ENCODE measurements at places on chromosomes 12 and 14.
A peak's percentile ranks its signal among the peaks of the same experiment; 100 is the strongest.

DNA sequence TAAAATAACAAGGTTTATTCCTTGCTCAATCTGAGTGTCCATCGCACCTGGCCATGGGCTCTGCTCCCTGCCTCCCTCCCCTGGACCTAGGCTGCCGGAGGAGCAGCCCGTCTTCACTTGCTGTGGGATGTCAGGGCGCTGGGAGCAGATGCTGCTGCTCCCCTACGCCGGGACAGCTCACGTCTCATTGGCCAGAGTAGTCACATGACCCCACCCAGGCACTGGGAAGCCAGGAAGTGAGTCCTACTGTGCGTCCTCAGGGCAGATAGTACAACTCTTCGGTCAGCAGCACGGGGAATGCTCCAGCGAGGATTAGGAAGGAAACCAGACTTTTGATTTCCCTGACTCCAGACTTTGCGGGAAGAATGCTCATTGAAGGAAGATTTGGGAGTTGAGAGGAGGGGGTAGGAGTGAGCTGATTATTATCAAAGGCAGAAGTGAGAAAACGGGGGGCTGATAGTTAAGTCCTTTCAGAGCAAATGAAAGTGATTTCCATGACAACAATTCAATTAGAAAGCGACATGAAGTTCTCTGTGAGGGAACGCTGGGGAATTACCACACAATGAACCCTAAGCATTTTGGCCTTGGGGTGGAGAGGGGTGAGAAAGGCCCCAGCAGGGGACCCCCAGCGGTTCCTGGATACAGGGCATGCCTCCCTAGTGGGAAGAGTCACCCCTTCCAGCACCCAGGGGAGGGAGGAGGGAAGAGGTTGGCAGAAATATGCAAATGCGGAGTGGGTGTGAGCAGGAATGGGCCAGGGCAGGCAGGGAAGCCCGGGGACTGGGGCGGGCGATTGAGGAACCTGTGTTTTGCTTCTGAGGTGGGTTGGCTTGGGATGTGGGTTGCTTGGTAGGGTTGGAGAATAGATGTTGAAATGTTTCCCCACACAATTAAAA lies 215.5 kb downstream of the AACS start:
- DNase-seq = no peak

DNA sequence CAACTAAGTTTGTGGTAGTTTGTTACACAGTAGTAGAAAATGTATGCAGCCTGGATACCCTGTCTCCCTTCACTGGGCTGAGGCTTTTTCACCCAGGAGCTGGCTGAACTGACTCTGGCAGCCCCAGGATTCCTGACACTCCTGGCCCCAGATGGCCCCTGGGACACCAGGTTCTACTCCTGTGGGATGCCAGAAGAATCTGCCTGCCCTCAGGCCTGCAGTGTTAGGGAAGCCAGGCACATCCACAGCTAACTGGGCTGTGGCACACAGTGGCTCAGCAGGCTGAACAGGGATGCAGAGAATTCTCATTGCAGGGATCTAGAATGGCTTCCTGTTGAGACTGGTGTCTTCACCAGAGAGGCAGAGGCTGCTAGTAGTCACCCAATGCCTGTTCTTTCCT lies 8.5 kb downstream of the IFI27 start:
- DNase-seq = no peak

DNA sequence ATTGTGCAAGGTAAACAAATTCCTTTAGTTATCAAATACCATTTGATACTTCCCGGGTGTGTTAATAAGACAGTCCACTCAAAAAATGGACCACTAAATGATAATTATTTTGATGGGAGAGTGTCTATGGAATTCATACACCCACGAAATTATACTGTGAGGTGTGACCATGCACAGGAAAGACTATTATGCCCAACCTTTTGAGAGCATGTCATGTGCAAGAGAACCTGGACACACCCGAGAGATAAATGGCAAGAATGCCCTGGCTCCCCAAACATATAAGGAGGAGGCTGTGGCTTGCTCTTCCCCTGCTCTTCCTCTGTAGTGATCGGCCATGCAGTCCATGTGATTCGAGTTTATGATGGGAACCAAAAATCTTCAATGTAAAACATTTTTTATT lies 119.5 kb upstream of the BCL2L14 start:
- DNase-seq = no peak

DNA sequence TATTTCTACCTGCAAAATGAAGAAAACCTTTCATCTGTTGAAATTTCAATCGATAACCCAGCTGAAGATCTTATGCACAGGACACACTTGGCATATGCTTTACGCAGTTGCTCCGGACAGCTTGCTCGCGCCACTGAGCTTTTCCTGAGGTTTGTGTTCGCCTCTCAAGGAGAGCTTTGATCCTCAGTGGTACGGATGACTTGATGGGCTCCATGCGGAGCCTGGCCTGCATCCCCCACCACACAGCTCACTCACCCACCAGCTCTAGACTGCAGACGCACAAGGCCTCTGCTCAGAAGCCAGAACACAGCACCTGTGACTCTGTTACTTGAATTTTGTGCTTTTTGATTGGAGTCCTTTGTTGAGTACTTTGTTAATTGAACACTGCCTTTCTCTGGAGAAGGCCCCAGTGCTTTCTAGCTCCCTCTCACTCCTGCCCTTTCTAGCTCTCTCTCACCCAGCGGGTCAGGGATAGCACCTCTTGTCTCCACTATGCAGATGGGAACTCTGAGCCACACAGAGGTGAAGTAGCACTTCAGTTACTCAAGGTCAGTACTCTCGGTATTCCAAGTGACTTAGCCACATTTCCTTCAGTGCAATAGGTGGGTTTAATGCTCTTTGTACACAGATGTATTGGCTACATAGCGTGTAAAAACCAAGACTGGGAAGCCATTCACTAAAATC lies 52.1 kb downstream of the TBC1D30 start:
- DNase-seq = no peak

- no peak for DNase-seq
These were observed 47.8 kb downstream of the HECTD1 start for GRCh38 chr14:31159682-31160296.

DNA sequence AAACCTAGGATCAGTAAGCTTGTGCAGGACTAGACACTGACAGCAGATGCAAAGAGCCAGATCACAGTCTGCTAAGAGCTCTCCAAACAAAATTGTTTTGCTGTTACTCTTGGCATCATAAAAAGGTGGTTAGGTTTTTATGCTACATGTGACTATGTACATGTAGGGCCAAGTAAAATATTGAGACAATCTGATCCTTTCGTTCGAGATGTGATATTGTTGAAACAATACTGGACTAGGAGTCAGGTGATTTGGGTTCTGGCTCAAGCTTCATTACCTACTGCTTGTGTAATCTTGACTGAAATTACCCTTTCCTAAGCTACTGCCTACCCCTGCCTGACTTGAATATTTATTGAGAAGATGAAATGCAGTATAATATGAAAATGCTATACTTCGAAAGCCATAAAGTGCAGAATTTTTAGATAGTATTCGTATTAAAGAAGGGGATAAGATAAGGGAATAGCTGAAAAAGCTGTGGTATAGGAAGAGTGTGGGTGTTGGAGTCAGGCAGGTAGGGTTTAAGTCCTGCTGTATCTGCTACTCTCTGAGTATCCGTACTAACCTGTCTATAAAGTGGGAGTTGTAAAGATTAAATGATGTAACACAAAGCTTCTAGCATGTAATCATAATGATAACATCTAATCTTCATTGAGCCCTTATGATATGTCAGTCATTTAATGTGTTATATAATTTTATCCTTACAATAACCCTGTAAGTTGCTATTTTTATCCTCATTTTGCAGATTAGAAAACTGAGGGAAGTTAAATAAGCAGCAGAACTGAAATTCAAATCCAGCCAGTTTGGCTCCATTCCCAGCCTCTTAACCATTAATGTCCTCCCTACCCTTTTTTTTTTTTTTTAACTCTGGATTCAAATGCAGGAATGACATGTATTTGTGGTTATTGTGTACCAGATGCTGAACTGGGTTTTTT lies 38.6 kb upstream of the ATF1 start:
- DNase-seq = no peak

- DNase-seq = no peak
These were observed 34.5 kb upstream of the GPR132 start for GRCh38 chr14:105099778-105100177.

GRCh38 chr14:98886982-98887381 lies 385.0 kb downstream of the BCL11B start:
- DNase-seq = no peak

- DNase-seq = peak; percentile 76
These were observed 3.6 kb downstream of the SMIM41 start for GRCh38 chr12:52082988-52083637.

- DNase-seq = no peak
These were observed 21.8 kb upstream of the PIK3C2G start for GRCh38 chr12:18239526-18239925.

- DNase-seq = no peak
These were observed 75.9 kb downstream of the TMEM132D start for GRCh38 chr12:129827866-129828384.

DNA sequence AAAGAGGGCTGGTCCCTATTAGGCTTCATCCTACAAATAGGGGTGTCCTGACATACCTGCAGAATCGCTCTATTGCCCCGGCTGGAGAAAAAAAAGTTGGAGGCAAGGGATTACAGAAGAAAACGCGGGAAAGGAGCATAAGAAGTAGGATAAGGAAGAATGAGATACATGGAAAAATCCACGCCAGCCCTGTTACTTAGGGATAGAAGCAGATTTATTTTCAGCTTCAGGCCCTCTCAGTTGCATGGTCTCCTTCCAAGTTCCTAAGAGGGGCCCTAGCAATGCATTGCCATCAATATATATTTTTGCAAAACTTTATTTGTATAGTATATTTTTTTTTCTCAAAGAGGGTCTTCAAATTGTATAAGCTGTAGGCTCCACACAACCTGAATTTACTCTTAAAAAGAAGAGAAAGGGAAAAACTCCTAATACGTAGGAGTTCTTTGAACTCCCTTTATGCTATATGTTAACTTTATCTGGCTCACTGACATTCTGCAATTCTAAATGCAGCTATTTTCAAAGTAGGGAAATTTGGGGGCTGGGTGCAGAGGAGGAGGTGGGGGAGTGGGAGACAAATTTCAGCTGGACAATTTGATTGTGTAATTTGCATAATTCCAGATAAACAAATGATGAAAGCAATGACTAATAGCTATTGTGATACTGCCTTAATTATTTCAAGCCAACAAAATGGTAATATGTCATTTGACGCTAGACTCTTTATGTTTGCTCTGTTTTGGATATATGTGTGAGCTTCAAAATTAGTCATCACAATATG lies 137.7 kb upstream of the TRHDE start:
- DNase-seq = no peak

DNA sequence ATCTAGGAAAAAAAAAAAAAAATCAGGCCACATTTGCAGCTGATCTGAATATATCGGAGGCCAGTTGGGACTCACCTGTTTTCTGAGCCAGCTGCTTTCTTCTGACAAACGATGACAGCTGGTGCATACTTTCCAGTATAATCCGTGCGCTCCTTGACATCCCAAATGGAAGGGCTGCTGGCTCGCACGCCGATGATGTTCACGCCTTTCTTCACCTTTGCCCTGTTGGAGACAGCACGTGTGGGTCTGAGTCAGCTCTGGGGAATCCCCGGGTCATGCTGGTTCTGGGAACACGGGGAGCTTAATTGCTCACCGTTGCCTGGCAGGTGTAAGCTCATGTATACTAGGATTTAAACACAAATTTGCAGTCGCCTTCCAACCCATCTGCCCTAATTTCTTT lies 372.8 kb downstream of the TMEM132D start:
- no peak for DNase-seq

DNA sequence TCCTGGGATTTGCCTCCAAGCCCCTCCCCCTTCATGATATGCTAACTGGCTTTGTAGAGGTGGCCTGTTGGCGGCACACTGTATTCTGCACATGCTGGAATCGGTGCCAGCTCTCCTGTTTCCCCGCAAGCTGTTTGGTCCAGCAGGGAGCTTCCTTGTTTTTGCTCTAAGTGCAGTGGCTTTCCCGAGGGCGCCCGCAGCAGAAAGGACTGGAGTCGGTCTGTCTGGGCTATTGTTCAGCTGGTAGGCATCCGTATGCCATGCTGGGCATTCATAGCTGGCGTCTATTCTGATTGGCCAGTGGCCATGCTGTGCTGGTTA lies 88.9 kb upstream of the MED13L start:
- no peak for DNase-seq

DNA sequence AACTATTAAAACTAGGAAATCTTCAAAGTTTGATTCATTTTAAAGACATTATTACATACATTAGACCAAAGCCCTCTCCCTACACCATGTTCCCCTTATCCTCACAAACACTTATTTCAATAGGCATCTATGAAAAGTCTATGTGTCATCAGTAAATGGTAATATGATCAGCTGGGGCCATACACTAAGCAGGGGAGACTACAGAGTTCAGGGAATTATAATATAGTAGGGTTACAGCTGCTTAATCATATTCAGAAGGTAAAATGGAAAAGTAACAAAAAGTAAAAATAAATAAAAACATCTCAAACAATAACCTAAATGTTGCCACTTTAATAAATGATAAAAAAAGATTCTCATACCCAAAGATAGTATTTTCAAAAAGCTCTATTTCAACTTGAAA lies 29.1 kb downstream of the PAWR start:
- no peak for DNase-seq

- DNase-seq = no peak
These were observed 83.3 kb downstream of the SCARB1 start for GRCh38 chr12:124780336-124780735.

DNA sequence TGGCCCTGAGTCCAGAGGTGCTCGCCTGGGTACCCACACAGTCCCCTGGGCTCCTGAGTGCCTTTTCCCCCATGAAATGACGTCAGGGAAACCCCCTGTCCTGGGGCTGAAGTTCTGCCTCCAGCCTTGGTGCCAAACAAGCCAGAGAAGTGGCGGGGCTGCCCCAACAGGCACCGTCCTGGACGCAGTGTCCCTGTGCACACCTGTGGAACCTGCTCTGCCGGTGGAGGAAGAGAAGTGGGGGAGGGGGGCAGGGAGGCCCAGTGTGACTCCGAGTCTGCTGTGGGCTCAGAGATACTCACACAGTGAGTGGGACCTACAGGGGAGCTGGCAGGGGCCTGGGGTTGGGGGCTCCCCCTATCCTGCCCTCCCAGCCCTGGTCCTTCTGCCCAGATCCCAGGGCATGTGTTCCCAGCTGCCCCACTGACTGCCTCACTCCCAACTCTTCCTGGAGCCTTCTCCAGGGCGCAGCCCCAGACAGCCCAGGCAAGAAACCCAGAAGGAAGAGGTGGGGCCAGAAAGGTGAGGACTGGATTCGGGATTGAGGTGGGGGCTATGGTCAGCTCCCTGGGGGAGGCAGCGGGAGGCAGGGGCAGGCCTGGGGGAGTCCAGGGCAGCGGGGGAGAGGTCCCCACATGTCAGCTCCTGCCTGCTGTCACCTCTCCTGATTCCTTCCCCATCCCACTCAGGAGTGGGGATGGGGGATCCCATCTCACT lies 24.7 kb downstream of the CCDC85C start:
- no peak for DNase-seq

DNA sequence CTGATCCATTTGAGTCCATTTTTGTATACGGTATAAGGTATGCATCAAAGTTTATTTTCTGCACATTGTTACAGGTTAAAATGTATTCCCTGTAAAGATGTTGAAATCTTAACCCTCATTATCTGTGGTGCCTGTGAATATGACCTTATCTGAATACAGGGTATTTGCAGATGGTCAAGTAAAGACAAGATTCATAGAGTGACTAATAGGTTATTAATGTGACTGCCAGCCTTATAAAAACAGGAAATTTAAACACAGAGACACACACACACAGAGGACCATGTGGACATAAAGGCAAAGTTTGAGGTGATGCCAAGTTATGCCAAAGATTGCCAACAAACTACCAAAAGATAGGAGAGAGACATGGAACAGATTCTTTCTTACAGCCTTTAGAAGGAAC lies 347.2 kb upstream of the DCN start:
- no peak for DNase-seq

- no peak for DNase-seq
These were observed 12.8 kb upstream of the GOLGA5 start for GRCh38 chr14:92781350-92781749.
